Astrocyte of the cerebellum (primary cell): ENCODE measurements at places on chromosomes 4 and X.

DNA sequence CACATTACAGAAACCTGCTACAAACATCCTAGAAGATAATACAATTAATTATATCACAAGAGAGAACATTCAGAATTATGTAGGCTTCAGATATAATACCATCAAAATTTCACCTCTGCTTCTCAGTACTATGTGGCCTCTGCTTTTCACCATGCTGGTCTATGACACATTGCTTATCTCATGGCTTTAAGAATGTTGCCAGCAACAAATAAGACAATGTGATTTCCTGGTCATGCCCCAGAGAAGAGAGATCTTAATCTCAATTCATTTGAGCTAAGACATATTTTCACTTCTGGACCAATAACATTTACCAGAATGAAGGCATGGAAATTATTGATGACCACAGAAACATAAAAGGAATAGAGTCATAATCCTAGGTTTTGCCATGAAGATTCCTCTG is 1233.4 kb upstream of the ADGRL3 start:
- no peak for DNase-seq

DNA sequence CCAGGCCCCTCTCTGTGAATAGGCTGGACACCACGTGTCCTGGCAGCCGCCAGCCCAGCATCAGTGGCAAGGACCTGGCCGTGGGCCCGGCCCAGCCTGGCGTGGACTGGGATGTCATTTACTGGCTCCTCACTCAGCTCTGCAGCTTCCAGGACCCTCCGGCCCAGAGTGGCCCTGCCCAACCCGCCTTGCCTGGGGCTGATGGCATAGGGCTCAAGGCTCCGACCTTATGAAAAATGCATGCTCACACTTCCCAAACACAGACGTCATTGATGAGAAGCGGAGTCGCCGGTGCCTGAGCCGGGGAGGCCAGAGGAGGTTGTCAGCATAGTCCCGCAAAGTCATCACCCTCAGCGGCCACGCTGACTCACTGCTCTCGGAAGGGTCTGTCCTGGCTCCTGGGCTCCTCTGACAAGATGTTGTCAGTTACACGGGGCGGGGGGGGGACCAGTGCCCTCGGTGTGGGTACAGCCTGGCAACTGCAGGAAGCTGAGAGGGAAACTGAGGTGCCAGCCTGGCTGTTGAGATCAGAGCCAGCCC is 14.3 kb downstream of the CFAP99 start:
- DNase-seq, result no peak

- DNase-seq, result no peak
These were observed 11.2 kb downstream of the ARX start for GRCh38 chrX:25004485-25005032.

DNA sequence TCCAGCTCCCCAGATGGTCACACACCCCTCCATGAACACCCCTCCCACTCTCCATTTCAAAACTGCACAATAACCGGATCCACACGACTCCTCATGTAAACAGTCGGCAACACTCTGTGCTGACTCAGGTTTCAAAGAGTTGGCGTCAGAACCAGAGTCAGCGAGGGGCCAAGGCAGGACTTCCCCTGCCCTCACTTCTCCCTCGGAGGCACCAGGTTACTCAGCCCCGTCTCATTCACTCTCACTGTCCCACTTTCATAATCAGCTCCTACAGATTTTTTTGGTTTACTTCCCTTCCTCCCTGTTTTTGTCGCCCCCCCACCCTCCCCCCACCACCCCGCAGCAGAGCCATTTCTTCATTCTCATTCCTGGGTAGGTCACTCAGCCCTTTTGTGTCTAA is 2.7 kb upstream of the TIMP1 start:
- DNase-seq, result no peak

GRCh38 chrX:134513091-134513490 is 53.1 kb downstream of the HPRT1 start:
- DNase-seq, result no peak

GRCh38 chr4:13627178-13627605 is 333 bp downstream of the BOD1L1 start:
- no peak for DNase-seq

- no peak for DNase-seq
These were observed 465.1 kb downstream of the PDHA2 start for GRCh38 chr4:96305030-96305429.

GRCh38 chr4:18441203-18441590 is 419.6 kb upstream of the LCORL start:
- no peak for DNase-seq

DNA sequence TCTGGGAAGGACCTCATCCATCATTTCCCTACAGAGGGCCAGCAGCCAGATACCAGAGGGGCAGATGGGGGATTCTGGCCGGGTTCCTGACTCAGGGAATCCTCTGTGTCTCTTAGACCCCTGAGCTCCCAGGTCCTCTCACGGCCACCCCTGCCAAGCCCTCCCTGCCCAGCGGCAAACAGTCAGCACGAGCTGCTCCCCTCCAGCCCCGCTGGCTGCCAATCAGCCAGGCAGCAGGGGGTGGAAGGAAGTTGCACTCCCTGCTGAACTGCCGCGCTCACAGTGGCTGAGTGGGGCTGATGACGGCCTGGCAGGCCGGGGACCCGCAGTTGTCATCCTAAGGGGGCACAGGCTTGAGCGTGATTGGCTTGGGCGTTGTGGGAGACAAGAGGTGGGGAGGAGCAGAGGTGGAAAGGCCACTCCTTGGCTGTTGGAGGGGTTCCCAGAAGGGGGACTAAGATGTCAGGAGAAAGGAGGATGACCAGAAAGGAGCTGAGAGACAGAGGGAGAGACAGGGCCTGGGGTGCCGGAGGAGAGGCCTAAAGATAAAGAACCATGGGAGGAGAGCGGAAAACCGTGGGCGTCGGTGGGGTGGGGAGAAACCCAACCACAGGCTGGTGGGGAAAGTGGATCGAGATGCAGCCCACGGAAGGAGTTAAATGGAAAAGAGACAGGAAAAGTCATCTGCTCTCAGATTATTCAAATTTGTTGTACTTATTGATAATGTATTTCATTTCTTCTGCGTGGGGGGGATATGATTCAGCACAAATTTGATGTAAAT is 4.4 kb upstream of the CCDC149 start:
- DNase-seq, result no peak

- DNase-seq, result no peak
These were observed 34.2 kb downstream of the OCRL start for GRCh38 chrX:129574214-129574613.

GRCh38 chrX:21802054-21802670 is 37.3 kb upstream of the MBTPS2 start:
- DNase-seq, result no peak

- no peak for DNase-seq
These were observed 14.1 kb downstream of the CD40LG start for GRCh38 chrX:136662104-136662503.

DNA sequence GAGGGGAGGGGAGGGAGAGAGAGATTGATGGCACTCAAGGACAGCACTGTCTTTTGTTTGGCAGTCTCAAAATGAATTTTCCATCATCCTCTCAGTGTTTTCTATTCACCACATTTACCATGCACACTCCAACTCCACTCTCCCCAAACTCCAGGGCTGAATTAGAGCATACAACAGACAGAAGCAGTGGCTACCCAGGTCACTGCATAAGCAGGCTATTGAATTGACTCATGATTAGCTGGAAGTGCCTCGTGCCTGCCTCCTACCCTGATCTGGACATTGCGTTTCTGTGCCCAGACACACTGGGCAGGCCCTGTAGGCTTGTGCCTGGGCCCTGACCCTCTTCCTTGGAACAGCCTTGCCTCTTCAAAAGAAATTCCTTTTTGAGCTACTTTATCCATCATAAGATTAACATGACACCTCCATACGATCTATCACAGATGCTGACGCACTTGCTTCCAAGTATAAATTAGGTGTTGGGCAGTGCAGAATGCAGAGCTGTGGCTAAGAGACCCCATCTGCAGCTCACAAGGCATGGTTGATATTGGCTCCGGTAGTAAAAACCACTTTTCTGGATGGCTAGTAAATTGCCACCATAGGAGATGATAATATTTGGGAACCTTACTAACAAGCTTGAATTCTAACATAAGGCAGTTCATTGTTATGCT is 752.9 kb downstream of the RPA4 start:
- DNase-seq, result no peak

DNA sequence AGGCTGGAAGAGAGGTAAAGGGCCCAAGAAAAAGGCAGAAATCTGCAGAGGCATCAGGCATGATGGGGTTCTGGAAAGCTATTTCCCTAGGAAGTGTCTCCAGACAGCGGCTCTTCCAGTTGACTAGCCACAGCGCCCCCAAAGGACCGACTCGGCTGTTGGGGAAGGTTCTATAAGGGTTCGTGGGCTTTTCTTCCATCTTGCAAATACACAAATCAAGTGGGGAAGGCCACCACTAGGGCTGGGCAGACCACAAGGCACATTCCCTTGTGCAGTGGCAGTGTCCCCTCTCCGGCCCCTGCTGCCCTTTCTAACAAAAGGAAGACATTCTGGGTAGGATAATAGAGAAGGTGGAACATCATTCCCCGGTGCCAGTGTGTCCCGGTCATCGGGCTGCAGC is 18.2 kb downstream of the BCOR start:
- no peak for DNase-seq

GRCh38 chr4:148288448-148288847 is 153.8 kb downstream of the NR3C2 start:
- no peak for DNase-seq

DNA sequence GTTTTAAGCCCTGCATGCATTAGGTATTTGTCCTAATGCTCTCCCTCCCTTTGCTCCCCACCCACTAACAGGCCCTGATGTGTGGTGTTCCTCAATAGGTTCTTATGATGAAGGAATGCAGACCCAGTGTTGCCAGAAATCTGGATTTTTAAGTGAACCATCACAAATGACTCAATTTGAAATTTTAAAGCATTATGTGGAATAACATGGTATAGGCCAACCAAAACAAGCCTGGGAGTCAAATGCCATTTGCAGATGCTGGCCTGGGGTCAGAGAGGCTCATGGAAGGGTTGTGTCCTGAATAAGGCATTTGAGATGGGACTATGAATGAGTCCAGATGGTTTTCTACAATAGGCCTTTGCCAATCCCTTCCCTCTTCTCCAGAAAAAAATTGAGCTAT is 179.6 kb downstream of the SHROOM3 start:
- no peak for DNase-seq

DNA sequence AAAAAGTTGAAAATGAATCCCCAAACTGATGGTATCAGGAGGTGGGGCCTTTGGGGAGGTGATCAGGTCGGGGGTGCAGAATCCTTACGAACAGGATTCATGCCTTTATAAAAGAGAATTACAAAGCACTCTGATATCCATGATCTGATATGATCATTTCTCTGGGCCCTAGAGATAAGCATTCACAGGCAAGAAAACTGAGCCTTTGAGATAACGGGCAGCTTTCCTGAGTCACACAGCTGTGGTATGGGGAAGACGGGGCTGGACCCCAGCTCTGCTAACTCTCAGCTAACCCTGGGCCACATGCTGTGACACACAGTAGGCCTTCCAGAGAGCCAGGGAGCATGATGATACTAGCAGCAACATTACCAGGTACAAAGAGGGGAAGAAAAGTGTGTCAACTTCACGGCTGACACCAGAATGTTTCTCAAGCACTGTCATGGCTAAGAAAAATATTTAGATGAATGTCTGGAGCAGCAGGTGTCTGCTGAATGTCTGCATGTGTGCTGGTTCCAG is 85.1 kb downstream of the SLC2A9 start:
- no peak for DNase-seq

GRCh38 chr4:147639388-147639787 is 22.2 kb downstream of the TMEM184C start:
- no peak for DNase-seq

- no peak for DNase-seq
These were observed 3.8 kb upstream of the GRPR start for GRCh38 chrX:16119353-16120220.

- no peak for DNase-seq
These were observed 46.5 kb downstream of the ZFYVE28 start for GRCh38 chr4:2371765-2372487.

GRCh38 chr4:6440506-6441201 is 31.8 kb downstream of the PPP2R2C start:
- DNase-seq, result no peak

GRCh38 chr4:189974056-189974455 is 33.4 kb downstream of the FRG1 start:
- no peak for DNase-seq

GRCh38 chrX:130402208-130402684 is 459 bp downstream of the RBMX2 start:
- no peak for DNase-seq

GRCh38 chr4:187995322-187996207 is at the start of gene ZFP42:
TSS of gene ZFP42 (plus strand) at chr4:187995771. CDS start at chr4:188002808, 7,037 bp downstream.
- DNase-seq, result no peak

- DNase-seq, result no peak
These were observed 118.4 kb downstream of the ASB9 start for GRCh38 chrX:15151267-15152186.

DNA sequence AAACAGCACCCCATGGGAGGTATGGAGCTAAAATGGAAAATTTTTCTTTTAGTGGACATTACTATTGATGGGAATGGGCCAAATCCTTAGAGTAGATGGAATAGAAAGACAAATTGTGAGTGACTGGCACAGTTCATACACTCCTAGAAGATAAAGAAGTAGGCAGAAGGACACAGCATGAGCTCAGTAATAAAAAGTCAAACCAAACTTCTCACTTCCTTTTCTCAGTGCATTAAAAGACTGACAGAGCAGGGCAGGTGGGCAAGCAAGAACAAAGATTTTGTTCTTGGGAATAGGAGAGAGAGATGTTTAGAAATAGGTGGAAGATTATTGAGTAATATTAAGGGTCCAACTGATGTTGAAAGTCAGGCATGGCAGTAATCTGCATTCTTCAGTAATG is 132.5 kb downstream of the ATP10D start:
- no peak for DNase-seq

DNA sequence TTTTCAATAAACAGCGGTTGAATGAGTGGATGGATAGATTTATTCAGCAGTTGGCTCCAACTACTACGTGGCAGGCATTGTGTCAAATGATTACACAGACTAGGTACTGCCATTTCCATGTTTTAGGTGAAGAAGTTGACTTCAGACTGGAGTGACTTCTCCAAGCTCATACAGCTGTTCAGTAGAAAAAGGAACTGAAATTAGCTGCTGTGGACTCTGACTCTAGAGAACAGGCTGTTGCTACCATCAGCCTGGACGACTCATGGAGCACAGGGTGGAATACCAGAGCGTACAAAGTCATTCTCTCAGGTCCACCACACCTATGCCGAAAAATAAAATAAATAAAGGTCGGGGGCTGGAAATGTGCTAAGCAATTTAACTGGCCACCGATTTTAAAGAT is 45.3 kb downstream of the TENM3 start:
- DNase-seq, result no peak
